Uterus (tissue), 4 donors: ENCODE measurements at places on chromosomes 5 and 9. TPM values are rescaled to one million over a fixed set of nuclear protein-coding genes. Genes with fewer than 3 reads are reported as not detected.

DNA sequence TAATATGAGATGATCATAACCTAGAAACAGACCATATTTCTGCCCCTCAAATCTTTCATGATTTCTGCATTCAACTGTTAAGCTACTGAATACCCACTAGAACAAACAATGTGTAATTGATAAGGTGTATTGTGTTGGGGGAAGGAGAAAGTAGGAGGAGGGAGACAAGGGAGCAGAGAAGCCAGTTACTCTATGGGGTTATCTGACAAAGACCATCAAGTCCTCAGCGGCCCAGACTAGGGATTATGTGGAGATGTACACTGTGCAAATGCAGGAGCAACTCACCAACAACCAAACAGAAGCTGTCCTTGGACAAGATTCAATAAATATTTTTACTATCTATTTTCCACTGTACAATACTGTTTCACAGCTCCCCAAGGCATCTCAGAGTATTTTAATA is 2.7 kb downstream of the NRG2 start:
- no peak for DNase-seq

DNA sequence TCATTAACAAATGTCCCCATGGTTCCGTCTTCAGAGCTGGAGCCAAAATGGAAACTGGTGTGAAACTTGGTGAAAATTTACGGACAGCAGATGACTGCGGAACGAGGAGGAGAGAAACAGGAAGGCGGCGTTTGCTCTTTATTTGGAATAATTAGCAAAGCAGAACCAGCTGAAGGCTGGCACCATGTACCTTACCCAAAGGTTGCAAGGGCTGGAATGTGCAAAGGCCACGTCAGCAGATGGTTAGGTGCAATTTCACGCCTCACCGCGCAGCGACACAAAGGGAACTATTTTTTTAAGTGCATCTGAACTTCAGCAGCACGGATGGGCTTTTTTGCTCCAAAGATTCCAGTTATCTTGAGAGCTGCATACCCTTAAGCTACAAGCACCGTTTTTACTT is 127.4 kb downstream of the COL23A1 start:
- no peak for DNase-seq

FUT7 gene
- total RNA-seq, result not detected

GRCh38 chr5:144230806-144231205 is 60.1 kb downstream of the KCTD16 start:
- no peak for DNase-seq
